ENCODE measurements at places on chromosomes 4 and X. TPM values are rescaled to one million over a fixed set of nuclear protein-coding genes. Genes with fewer than 3 reads are reported as not detected.
A peak's percentile ranks its signal among the peaks of the same experiment; 100 is the strongest.

- no peak for DNase-seq
Observed at GRCh38 chrX:111090458-111090857, 5.5 kb upstream of the PAK3 start.

GRCh38 chrX:68696267-68696990 is 49.0 kb downstream of the STARD8 start:
- no peak for DNase-seq

DNA sequence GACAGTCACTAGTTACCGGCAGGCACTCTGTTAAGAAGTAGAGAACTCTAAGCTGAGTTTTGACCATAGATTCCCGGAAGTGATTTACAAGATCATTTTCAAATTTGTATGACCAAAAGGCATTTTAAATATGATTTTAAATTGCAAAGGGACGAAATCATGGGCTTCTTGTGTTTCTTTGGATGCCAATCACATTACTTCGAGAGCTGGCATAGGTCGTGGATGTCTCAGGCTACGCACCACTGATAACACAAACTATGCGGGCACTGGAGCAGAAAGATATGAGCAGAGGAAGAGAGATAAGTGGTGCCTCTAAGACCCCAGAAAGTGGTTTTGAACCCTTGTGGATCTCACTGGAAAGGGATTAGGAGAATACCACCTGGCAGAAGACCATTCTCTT is 294.2 kb upstream of the FTHL17 start:
- DNase-seq, result no peak

DNA sequence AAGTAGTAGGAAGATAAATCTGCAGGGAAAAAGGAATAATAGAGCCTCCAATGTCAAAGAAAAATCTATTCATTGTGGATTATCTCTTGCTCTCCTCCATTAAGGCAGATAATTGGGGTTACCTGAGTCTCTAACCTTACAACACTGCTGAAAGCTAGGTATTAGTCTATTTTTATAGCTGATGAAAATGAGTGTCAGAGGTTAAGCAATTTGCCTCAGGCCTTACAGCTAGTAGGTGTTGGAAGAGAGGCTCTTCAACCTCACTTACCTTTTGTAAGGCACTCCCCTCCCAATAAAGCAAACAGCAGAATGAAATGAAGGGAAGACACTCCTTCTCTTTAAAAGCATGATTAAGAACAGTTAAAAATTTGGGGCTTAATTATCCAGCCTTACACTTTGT is 45.4 kb upstream of the GAB1 start:
- no peak for DNase-seq

DNA sequence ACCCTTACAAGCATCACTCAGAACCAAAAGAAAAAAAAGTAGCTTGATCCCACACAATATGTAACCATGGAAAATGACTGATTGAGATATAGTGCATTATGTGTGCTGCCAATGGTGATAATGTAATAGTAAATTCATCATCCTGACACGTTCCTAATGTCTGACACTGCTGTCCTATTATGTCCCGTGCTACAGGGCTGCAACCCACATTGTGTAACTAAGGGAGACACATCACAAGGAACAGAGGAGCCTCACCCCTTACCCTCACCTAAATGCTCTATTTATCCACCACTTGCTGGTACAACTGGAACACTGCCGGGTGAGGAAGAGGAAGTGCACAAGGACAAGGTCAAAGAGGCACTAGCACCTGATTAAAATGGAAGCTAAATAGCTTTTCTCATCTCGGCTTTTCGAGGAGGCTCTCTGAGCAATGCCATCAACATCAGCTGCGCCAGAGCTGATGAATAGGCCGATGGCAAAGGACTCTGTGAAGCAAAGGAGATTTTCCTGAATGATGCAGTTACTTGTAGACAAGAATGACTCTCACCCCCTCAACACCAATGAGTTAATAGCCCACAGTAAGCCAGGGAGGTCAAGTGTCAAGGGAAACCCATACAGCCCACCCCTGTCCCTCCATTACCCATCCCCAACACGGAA is 181.6 kb downstream of the HNRNPD start:
- DNase-seq, result no peak

- no peak for DNase-seq
Observed at GRCh38 chr4:79831701-79832514, 241.1 kb downstream of the ANTXR2 start.

- peak; percentile 15 for DNase-seq
Observed at GRCh38 chrX:15301924-15302323, 13.5 kb downstream of the ASB11 start.

DNA sequence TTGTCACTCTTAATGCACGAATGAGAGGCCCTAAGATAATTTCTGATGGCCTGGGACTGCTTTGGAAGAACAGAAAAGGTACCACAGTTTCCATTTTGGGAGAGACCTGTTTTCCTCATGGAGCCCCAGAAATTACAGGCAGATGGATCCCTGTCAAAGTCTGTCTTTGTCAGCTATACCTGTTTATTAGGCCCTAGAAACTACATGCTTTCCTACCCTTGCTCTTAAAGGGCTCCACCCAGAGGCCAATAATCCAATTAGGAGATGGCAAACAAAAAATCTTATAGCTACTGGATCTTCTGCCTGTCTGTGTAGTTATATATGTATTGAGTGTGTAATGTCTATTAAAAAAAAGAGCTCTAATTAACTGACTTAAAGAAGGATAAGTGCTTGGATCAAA is 141.3 kb downstream of the NR3C2 start:
- no peak for DNase-seq

The BMPR1B gene
- total RNA-seq, result 0.21 TPM

DNA sequence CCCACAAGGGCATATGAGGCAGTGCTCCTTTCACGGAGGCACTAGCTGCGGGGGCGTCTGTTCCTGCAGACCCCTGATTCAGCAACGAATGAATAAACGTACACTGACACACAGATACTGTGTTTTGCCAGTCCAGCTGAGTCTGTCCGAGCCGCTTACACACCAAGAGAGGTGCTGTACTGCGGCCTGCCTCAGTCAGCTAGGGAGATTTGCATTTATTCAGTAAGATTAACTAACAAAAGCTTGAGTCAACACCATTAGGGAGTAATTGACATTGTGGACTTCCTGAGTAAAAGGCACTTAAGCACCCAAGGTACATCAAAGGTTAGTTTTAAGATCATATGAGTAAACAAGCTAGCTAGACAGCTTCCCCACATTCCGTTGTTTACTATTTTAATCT is 31.0 kb upstream of the BEX4 start:
- DNase-seq, result no peak

DNA sequence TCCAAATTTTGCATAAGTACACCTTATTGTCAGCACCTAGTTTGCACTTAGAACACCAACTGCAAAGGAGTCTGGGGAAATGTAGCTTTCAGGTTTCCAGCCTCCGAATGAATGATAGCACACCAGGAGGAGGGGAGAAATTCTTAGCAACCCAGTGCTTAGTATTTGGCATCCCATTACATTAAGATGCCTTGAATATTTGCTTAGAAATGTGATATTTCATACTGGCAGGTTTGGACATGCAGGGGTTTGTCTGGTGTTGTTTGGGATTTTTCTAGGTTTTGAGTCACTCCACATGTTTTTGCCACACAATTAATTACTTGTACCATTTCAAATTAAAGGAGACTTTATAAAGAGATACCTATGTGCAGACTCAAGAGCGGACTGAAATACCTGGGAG is 60.3 kb upstream of the CAMK2D start:
- no peak for DNase-seq

DNA sequence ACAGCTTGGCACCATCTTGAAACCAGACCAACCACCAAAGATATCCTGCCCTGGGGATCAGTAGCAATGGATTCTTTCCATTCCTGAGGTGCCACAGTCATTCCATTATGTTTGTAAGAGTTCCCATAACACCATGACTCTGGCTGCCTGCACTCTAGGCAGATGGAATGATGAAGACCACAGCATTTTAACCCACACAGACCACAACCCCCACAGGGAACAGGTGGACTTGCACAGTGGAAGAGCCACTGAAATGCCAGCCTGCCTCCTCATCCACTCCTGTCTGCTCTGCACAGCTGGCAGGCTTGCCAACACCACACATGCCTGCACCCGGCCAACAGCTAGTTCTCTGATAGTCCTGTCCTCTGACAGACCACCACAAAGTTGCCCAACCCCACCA is 2362.2 kb upstream of the AGA start:
- DNase-seq, result no peak

The SMR3B gene
- not detected for total RNA-seq

DNA sequence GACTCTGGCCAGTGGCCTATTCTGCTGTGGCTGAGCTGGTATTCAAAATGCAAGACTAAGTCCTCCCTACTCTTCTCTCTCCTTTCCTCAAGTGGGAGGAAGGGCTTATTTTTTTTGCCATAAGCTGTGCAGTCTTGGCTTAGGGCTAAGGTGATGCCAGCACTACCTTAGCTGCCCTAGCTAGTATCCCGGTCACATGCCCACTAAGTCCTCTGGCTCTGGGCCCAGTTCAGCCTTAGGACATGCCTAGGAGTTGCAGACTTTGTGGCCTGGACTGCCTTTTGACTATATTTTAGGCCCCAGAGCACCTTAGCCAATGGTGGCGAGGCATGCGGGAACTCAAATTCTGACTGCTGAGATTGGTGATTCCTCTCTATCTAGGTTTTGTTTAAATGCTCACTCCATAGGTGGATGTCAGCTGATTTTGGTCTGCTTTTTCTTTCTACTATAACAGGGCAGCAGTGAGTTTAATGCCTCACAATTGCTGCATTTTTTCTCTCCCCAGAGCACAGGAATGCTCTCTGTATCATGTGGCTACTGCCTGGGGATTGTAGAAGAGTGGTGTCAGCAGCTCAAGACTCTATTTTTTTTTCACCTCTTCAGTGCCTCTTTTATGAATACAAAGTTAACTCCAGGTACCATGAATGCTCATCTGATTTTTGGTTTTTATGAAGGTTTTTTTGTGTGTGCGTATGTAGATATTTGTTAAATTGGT is 472.9 kb upstream of the GRID2 start:
- no peak for DNase-seq

The VEGFC gene
- 2.5 TPM for total RNA-seq

DNA sequence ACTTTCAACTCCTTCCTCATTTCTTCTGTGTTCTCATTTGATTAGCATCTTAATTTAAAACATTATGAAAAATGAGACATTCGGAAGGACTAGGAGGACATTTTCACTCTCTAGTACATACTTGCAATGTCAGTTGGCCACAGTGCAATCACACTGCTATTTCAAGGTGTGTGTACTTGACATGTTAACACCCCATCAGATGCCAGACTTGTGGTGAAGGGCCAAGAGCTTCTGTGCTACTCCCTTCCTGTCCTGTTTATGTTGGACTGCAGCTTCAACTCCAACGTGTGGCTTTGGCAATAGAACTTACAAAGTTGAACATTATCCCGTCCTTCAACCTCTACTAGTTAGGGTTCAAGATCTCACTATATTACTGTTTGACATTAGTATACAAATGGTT is 221.0 kb downstream of the PALLD start:
- DNase-seq, result no peak

The RASGEF1B gene
- 13.5 TPM for total RNA-seq

The PDE6B gene
- total RNA-seq, result 1.3 TPM

The C4orf54 gene
- total RNA-seq, result 0.08 TPM

DNA sequence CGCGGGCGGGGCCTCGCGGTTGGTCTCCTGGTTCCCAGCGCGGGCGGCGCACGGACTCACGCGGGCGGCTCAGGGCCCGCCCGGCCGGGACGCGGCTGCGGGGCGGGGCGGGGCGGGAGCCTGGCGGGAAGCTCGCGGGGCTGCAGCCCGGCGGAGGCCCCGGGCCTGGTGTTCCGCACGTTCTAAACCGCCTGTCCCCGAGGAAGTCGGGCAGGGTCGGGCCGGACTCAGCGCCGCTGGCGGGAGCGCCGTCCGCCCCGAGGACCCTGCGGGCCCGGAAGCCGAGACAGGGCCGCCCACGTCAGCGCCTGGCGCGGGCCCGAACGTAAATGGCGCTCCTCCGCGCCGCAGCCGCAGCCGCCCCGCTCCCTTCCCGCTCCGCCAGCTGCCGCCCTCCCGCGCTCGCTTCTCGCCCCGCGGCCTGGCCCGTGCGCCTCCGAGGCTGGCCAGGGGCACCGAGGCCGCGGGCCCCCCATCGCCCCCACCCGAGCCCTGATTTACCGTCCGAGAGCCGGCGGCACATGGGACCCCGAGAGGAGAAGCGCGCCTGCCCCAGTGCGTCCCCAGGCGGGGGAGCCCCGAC is 309 bp upstream of the CTBP1 start:
- DNase-seq, result peak; percentile 89
